T-helper 2 cell (primary cell): ENCODE measurements at places on chromosomes 5 and 9.

DNA sequence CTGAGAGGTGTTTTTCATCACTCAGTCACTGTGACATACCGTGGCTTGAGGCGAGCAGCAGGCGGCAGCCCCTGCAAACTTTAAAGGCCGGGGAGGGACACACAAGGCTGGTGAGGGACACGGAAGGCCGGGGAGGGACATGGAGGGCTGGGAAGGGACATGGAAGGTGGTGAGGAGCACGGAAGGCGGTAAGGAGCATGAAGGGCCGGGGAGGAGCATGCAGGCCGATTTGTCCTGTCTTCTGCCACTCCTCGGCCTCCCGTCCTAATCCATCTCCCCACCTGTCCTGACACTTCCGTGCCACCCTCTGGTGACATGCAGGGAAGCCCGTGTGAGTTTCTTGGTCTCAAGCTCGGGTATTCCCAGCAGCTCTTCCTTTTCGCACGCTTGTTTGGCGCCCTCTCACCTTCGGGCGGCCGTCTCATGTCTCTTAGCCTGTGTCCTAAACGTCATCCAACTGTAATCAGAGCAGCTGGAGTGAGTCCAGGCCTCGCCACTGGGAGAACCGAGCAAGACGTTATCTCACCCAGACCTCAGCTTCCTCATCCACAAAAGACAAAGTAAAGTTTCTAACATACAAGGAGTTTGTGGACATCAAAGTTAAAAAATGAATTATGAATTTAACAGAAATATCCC lies 126.5 kb downstream of the MRPL36 start:
- no peak for DNase-seq

DNA sequence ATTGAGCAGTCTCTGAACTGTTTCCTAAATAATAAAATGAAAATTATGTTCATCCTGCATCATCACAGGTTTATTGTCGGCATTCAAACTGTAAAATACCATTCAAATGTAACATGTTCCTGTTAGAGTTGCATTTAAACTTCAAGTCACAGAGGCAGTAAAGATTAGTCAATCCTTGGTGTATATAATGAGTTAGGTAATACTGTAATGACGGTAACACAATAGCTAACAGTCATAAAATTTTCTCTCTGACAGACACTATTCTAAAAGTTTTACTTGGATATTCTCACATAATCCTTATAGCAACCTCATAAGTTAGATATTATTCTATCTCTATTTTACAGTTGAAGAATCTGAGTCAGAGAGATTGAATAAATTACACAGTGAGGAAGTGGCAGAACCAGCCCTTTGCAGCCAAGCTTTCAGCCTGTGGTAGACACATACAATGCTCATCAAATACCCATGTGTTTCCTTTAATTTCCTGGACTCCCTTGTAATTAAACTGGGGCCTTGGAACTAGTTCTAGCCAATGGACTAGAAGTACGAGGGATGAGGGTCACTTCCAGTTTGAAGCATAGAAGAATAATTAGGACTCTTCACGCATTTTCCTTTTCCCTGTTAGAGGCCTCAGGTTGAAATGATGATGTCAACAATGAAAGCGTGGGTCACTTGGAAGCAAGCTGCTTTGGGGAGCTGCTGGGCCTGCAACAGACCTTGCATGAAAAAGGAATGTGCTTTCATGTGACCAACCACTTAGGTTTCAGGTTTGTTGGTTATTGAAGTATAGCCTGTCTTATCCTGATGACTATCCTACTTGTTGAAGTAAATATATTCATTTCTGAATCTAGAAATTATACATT lies 12.3 kb upstream of the CAST start:
- DNase-seq: no peak

- DNase-seq: no peak
Measured at GRCh38 chr5:169970911-169971765, 9.2 kb downstream of the INSYN2B start.

DNA sequence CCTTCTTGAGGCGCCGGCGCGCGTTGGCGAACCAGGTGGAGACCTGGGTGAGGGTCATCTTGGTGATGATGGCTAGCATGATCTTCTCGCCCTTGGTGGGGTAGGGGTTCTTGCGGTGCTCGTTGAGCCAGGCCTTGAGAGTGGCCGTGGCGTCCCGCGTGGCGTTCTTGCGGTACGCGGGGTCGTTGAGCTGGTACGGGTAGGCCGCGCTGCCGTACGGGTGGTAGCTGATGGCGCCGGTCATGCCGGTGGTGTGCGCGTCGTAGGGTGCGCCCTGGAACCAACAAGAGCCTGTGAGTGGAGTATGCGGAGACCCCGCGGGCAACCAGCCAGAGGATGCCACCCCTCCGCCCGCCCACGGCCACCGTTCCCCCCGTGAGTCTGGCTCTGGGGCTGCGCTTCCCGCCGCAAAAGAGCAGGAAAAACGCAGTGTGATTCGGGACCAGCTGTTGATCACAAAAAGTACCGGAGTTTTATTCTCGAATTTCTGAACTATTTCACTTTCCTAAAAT lies 1.9 kb downstream of the IRX2 start:
- DNase-seq: no peak

DNA sequence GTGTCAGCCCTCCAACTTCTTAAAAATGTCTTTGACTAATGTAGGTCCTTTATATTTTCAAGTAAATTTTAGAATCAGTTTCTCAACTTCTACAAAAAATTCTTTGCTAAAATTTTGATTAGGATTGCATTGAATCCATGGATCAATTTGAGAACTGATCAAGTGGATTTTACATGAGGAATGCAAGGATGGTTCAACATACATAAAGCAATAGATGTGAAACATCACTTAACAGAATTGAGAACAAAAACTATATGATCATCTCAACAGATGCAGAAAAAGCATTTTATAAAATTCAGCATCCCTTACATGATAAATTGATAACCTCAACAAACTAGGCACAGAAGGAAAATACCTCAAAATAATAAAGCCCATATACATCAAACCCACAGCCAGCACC lies 190.8 kb downstream of the AUH start:
- DNase-seq: no peak

DNA sequence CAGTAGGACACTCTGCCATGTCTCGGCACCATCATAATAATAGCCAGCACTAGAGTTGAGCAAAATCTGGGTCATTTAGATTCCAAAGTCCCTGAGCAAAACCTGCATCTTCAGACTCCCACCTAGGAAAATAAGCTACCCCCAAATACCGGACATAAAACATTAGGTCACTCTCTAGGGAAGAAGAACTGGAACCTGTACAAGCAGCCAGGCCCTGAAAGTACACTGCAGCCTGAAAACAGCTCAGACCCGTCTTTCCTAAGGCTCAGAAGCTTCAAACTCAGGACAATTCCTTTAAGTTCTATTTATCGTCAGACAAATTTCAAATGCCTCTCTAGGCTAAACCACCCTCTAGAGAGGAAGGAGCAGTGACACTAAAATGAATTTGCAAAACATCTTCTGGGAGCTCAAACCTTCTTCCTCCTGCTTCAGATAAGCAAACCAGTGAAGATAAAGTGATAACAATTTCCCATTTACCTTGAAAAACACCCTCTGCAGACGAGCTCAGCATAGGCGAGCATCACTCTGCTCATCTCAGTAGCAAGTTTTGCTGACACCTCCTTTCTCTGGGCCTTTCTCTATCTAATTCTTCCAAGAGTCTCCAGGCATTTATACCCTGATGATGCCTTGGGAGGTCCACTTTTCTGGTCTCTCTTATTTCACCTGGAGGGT lies 34.0 kb downstream of the ADAM19 start:
- DNase-seq: peak; percentile 13
